ENCODE measurements at places on chromosomes 1 and 21.

- no peak for DNase-seq
These were observed 8.5 kb downstream of the AZIN2 start for GRCh38 chr1:33089457-33089856.

DNA sequence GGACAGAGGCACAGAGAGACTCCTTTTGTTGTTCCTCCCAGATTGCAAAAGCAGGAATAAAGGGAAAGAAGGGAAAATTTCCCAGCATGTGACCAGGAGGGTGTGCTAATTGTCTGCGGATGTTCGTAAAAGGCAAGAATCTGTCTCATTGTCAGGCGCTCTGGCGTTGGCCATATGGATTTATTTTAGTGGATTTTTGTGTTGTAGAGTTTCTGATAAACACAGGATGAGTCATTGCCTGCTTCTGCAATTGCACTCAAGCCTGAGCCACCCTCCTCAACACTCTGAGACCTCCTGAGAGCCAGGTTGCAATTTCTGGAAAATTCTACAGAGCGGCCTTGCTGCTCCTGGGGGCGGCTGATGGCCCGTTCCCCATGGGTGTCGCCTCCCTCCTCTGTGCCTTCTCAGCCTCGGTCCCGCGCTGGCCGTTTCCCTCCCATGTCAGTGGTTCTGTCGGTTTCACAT is 227.7 kb downstream of the KAZN start:
- no peak for DNase-seq

- no peak for DNase-seq
These were observed 110.1 kb upstream of the VAV3 start for GRCh38 chr1:108075055-108075454.

- no peak for DNase-seq
These were observed 545.2 kb downstream of the LTN1 start for GRCh38 chr21:28447462-28447861.

- DNase-seq, result peak; percentile 74
These were observed 33.4 kb upstream of the TENT5B start for GRCh38 chr1:27045973-27046558.

GRCh38 chr1:41917835-41918449 is 780 bp downstream of the HIVEP3 start:
- DNase-seq, result peak; percentile 63

- no peak for DNase-seq
These were observed 28.5 kb downstream of the PLEKHA6 start for GRCh38 chr1:204331275-204331674.

DNA sequence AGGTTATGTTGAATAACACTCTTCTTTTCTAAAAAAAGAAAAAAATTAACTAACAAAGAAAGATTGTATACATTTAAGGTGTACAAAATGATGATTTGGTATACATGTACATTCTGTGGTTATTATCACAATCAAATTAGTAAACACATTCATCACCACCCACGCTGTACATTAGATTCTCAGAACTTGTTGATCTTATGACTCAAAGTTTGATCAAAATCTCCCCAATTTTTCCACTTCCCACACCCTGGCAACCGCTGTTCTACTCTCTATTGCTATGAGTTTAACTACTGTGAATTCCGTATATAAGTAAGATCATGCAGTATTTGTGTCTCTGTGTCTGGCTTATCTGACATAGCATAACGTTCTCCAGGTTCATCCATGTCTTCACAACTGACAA is 469.5 kb upstream of the CHRM3 start:
- no peak for DNase-seq

DNA sequence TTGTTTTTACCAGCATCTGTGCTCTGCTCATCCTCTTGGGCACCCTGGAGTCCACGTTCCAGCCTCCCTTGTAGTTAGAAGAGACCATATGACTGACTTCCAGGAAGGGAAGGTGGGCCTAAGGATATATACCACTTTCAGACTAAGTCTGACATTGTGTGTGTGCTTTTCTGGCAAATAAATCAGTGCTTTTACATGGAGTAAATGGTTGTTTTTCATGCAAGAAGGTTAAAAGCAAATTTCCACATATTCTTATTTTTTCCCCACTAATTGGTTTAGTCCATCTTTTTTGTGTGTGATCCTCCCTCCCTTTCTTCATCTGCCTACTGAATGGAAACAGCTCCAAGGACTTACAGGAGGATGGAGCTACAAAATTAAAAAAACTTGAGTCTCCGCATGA is 119.8 kb downstream of the TBX15 start:
- no peak for DNase-seq

- no peak for DNase-seq
These were observed 75.5 kb downstream of the VCAM1 start for GRCh38 chr1:100794748-100795645.

DNA sequence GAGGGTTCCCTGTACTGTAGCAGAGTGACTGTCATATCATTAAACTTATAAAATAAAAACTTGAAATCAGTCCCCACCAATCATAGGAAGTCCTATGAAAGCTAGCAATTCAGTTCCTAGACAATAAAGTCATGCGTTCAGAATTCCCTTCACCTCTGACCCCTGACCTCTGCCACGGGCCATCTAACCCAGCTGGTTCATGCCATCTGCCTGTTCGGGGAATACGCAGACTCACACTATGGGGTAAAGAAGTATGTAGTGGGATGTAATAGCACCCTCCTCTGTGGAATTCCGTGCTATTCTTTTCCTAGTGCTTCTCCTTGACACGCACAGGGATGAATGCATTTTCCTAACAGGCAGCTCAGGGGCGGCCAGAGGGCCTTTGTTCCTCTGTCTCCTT is 2.1 kb downstream of the GSTM4 start:
- no peak for DNase-seq

DNA sequence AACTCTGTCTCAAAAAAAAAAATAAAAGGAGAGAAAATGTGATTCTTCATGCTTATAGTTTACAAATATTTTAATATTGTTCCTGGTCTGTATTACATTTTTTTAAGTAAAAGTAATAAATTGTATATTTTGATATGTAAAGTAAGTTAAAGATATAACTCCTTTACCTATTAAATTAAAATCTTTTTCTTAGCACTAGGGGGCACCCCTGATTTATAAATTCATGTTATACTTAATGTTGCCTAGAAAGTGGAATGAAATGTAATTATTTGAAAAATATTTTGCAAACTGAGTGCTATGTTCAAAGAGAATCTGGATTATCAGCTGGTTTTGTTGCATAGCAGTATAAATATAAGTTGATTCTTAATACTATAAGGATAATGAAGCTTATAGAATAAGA is 49.2 kb downstream of the RALGPS2 start:
- no peak for DNase-seq

DNA sequence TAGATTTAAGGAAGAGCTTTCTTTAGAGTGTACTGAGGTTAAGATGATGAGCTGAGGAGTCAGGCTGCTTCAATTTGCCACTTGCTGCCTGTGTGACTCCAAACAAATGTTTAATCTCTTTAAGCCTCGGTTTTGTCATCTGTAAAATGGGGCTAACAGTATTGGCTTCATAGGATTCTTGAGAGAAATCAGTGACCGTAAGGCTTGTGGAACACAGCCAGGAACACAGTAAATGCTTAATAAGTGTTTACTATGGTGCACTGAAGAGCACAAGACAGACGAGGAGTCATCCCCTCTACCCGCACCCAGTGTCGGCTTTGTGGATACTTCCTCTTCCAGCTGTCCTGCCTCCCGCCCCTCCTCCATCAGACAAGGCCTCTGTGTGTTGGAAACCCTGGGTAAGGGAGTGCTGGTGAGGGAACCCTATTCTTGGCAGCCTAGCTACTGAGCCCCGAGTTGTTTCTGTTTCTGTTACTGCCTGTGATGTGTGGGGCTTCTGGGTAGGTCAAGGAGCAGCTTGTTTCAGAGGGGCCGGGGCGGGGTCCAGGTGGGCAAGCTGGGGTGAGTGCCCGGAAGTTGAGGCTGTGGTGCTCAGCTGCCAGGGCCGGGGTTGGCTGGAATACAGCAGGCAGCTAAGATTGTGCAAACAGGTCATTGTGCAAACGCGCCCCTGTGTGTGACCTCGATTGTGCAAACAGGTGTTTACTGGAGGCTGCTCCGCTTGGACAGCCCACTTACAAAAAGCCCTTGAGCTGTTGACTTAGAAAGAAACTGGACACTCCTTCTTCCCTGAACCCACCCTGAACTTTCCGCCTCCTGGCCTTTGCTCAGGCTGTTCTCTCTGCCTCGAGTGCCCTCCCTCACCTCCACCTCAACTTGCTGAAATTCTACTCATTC is 4.0 kb upstream of the CSF3R start:
- DNase-seq, result no peak

DNA sequence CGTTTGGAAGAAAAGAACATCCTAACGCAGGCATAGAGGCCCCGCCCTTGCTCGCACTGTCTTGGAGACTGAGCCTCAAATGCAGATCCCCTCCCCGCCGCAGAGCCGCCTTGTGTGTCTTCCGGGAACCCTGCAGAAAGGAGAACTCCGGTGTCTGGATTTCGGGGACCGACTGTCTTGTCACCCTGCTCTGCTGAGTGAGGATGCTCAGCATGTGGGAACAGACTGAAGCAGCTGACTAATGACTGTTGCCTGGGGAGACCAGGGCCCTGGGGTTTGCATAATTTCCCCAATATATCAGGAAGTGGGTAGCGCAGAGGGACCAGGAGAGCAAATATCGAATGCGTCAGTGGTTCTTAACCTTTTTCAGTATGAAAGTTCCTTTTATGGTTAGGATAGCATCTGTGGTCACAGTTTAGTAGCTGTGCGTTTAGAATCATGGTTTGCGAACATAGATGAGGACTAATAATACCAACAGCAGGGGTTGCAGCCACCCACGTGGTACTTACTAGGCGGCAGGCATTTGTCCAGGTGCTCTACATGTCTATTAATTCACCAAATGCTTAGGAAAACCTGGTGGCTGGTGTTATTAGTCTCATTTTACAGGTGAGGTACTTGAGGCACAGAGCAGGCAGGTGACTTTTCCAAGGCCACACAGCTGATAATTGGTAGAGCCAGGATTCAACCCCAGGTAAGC is 14.3 kb downstream of the GPR137B start:
- peak; percentile 29 for DNase-seq

- DNase-seq, result no peak
These were observed 89.7 kb downstream of the MAGI3 start for GRCh38 chr1:113479713-113480676.

DNA sequence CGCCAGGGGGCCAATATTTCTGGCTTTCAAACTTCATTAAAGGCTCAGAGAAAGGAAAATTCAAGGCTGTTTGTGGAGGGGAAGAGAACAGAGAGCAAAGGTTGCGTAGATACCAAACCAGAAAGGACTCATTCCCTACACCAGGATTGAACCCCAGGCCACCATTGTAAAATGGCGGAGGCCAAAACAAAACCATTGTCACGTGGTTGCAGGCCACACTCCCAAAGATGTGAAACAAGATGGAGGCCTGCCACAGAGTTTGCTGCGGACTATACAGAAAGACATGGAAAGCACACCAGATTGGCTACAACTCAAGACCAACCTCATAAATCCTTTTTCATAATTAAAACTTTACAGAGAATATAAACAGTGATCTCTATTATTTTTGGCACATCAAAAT is 116.5 kb downstream of the KCNK1 start:
- no peak for DNase-seq

- DNase-seq, result no peak
These were observed 14.5 kb upstream of the ERRFI1 start for GRCh38 chr1:8040586-8040985.

- DNase-seq, result no peak
These were observed 686.7 kb downstream of the MATN1 start for GRCh38 chr1:30036666-30037065.

- no peak for DNase-seq
These were observed 395 bp upstream of the CSRP1 start for GRCh38 chr1:201507360-201507675.

DNA sequence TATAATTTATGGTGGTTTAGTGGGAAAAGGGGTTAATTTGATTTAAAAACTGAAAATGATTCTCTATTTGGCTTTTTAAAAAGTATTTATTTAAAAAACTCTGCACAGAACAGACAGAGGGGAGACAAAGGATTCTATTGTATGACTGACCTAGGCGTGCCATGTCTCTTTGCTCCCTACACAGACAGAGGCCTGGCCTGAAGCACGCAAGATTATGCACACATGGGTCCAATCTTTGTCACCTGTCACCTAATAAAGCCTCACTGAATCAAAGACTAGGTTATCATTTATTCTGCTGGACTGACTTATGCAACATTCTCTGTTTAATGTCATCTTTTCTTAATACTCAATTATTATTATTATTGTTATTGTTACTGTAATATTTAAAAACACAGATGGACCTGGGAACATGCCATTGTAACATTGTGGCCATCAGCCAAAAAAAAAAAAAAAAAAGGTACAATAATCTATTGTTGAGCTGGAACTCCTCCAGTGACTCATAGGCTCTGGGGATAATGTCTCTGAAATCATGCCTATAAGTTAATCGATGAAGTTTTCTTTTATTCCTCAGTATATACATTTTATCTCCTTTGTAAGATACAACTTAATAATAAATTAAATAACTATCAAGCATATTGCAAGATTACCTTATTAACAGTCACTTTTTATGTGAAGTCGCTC is 112.1 kb downstream of the RUNX1 start:
- DNase-seq, result no peak

DNA sequence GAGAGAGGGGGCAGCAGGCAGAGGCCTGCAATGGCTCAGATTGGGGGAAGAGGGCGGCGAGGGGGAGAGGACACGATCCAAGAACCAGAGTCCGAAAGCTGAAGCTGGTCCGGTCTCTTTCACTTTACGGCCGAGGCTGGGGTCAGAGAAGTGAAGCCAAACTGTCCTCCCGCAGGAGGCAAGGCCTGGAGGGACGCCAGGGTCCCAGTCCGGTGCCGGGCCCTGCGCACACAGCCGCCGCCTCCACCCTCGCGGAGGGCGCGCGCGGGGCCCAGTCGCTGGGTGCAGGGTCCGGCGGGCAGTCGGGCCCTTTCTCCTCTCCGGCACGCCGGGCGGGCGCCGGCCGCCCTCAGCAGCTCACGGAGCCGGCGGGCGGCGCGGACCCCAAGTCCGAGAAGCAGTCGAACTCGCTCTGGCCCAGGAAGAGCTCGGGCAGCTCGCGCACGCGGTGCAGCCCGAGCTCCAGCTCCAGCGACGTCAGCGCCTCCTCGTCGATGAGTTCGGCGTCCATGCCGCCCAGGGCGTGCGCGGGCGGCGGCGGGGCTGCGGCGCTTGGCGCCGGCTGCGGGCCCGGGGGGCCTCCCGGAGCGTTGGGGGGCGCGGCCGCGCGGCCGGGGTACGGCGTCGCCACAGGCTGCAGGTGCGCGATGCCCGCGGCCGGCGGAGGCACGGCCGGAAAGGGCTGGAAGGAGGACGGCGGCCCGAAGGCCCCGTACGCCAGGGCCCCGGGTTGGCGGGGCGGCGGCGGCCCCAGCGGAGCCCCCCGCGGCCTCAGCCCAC is 749 bp downstream of the CITED4 start:
- DNase-seq, result peak; percentile 56

GRCh38 chr21:44892536-44893277 is 19.2 kb upstream of the PTTG1IP start:
- peak; percentile 86 for DNase-seq

Measured in activated T-cell treated with anti-CD3 and anti-CD28 coated beads, Interleukin-2, amount 50 U/mL, for 1 hour (primary cell).